Heart right ventricle (tissue), 16 donors: ENCODE measurements at places on chromosomes 13 and 19. TPM values are rescaled to one million over a fixed set of nuclear protein-coding genes. Genes with fewer than 3 reads are reported as not detected.

DEDD2 gene
- total RNA-seq = 9.8 TPM

CCDC122 gene
- 7.4 TPM for total RNA-seq

PLPPR3 gene
- not detected for total RNA-seq

ABCA7 gene
- 4.4 TPM for total RNA-seq

SMIM24 gene
- not detected for total RNA-seq

SLC10A2 gene
- not detected for total RNA-seq
